Right ventricle myocardium inferior (tissue), 1 donor: ENCODE measurements at places on chromosomes 11 and 22. TPM values are rescaled to one million over a fixed set of nuclear protein-coding genes. Genes with fewer than 3 reads are reported as not detected.

DNA sequence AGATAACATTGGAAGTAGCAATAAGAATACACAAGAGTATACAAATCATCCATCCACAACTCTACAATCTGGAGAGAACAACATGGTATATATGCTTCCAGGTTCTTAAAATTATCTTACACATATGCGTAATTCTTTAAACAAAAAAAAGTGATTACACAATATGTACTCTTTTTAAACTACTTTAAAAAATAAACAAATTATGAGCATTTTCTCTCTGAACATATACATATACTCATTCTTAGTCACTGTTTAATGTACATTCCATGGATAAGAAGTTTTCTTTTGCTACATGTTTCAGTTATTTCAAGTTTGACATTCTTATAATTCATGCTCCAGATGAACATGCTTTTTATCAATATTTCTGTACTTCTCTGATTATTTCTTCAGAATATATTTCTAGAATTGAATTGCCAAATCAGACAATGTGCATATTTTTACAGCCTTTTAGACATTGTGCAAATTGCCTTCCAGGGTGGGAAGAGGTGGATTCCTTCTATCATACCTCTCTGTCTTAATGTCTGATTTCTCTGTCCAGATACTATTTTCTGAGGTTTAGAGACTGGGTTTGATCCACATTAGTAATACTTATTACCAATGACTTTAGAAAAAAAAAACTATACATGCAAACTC is 551.6 kb downstream of the METTL15 start:
- DNase-seq: no peak

GRCh38 chr11:109425554-109425953 is 3.6 kb downstream of the C11orf87 start:
- DNase-seq: no peak

- no peak for DNase-seq
These were observed 1069.4 kb downstream of the NTM start for GRCh38 chr11:132439711-132440255.

DNA sequence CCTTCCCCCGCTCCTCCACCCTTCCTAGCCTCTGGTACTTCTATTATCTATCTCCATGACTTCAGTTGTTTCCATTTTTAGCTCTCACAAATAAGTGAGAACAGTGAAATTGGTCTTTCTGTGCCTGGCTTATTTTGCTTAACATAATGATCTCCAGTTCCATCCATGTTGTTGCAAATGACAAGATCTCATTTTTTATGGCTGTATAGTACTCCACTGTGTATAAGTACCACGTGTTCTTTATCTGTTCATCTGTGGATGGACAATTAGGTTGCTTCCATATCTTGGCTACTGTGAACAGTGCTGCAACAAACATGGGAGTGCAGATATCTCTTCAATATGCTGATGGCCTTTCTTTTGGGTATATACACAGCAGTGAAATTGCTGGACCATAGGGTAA is 6.9 kb upstream of the ABCC8 start:
- no peak for DNase-seq

DNA sequence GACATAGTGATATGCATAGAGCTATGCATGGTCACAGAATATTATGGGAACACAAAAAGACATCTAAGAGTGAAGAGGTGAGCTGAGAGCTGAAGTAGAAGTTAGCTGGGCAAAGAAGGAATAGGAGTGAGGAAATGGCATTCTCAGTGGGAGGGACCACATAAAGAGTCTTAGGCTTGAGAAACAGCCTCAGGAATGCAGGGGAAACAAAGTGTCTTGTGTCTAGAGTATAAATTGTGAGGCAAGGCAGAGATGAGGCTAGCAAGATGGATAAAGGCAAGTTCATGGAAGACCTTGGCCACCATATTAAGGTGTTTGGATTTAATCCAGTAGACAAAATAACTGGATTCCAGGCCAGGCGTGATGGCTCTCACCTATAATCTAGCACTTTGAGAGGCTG is 40.6 kb upstream of the CRTAM start:
- no peak for DNase-seq

GRCh38 chr11:63813563-63814382 is 517 bp downstream of the SPINDOC start:
- peak; percentile 73 for DNase-seq

DNA sequence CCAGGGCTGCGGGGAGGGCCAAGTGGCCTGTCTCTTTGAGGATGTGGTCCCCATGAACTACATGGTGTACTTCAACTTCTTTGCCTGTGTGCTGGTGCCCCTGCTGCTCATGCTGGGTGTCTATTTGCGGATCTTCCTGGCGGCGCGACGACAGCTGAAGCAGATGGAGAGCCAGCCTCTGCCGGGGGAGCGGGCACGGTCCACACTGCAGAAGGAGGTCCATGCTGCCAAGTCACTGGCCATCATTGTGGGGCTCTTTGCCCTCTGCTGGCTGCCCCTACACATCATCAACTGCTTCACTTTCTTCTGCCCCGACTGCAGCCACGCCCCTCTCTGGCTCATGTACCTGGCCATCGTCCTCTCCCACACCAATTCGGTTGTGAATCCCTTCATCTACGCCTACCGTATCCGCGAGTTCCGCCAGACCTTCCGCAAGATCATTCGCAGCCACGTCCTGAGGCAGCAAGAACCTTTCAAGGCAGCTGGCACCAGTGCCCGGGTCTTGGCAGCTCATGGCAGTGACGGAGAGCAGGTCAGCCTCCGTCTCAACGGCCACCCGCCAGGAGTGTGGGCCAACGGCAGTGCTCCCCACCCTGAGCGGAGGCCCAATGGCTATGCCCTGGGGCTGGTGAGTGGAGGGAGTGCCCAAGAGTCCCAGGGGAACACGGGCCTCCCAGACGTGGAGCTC is 13.5 kb downstream of the ADORA2A start:
- DNase-seq: no peak

- no peak for DNase-seq
These were observed 3.3 kb upstream of the DGCR8 start for GRCh38 chr22:20076627-20077172.

DNA sequence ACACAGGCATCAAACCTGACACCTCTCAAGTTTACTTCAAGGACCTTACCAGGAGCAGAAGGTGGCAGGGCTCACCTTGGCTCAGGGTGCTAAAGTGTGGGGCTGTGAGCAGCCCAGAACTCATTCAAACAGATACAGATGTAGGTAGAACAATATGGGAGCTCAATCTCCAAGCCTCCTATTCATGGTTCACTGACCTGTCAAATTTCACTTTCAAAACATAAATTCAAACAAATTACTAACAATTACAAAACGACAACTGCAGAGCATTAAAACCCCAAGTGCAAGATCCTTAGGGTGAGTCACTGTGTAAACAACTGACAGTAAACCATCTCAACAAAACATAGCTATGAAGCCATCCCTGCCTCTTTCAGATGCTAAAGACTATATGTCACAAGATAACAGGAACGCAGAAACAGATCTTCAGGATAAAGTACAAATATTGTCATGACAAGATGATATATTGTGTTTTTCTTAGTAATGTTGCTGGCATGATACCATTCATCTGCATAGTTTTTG is 303.5 kb upstream of the ANO3 start:
- DNase-seq: no peak

- DNase-seq: no peak
These were observed 26.2 kb downstream of the DNHD1 start for GRCh38 chr11:6523253-6523652.

- no peak for DNase-seq
These were observed 17.7 kb downstream of the CYTH4 start for GRCh38 chr22:37299969-37300509.

GRCh38 chr22:29580200-29580810 is 608 bp downstream of the NIPSNAP1 start:
- no peak for DNase-seq

DNA sequence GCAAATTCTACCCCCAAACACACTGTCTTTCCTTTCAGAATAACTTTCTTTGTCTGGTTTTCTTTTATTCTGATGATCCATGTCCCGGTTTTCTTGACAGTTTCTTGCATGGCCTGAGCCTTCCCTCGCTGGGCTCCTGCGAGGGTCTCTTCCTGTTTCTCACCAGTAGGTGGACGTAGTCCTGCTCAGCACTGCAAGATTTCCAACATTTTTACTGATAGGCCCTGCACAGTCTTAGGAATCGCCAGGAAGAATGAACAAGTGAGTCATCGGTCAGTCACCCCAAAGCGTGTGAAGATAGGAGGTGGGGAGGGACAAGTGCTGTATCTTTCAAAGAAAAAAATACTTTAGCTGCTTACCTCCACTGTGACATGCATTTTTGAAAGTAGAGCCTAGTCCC is 16.9 kb upstream of the KIRREL3 start:
- DNase-seq: no peak

DNA sequence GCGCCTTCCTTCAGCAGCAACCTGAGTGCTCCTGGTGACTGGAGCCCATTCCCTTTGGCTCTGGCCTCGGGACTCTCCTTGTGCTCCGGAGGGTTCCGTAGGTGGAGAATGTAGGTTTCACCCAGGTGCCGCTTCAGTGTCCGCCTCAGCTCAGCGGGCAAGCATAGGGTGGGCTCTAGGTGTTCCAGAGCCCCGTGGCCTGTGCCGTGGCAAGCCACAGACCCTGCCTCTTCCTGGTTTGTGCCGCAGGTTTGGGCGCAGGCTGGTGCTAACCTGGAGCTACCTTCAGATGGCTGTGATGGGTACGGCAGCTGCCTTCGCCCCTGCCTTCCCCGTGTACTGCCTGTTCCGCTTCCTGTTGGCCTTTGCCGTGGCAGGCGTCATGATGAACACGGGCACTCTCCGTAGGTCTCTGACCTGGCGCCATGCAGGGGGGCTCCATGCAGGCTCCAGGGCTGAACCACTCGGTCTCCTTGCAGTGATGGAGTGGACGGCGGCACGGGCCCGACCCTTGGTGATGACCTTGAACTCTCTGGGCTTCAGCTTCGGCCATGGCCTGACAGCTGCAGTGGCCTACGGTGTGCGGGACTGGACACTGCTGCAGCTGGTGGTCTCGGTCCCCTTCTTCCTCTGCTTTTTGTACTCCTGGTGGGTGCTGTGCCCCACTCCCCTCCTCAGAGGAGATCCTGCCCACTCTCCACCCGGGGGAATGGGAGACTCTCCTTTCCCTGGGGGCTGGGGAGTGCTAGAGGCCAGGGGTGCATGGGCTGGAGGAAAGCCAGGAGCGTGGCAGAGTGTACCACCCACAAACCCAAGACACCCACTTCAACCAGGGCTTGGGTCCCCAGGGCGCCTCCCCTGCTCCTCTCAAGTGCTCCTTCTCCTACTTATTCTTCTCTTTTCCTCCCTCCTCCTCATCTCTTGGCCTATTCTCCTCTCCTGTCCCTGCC is 2.4 kb downstream of the SLC22A12 start:
- peak; percentile 61 for DNase-seq

GRCh38 chr11:113240790-113241635 is 73.4 kb upstream of the TTC12 start:
- DNase-seq: no peak

- DNase-seq: no peak
These were observed 6.9 kb upstream of the LRRC32 start for GRCh38 chr11:76677458-76677765.

DNA sequence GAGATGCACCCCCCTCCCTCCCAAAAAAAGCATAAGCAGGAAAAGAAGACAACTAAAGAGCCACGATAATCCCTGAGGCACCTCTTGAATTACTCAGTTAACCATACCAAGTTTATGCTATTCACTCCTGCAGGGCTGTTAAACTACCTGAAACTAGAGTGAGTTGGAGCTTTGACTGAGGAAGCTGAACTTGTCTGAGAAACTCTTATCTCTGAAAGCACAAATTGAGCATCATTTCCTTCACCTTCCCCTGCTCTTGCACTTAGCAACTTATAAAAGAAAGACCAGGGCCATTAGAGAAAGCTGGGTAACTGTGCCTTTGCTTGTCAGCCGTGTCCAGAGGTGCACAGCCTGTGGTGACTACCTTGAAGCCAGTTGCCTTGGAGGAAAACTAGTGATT is 745.6 kb downstream of the NELL1 start:
- DNase-seq: no peak

DNA sequence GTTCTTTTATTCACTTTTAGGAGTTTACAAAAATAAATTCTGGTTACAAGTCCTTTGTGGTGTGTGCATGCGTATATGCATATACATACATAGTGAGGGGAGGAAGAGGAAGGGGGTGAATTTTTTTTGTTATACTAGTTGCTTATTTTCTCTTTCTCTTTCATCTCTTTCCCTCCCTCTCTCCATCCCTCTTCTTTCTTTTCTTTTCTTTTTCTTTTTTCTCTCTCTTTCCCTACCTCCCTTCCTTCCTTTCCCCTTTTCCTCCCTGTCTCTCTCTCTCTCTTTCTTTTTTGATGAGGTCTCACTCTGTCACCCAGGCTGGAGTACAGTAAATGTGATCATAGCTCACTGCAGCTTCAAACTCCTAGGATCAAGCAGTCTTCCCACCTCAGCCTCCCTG is 14.1 kb downstream of the PPP6R2 start:
- DNase-seq: no peak

GRCh38 chr11:35740061-35740799 is 77.7 kb downstream of the TRIM44 start:
- no peak for DNase-seq

DNA sequence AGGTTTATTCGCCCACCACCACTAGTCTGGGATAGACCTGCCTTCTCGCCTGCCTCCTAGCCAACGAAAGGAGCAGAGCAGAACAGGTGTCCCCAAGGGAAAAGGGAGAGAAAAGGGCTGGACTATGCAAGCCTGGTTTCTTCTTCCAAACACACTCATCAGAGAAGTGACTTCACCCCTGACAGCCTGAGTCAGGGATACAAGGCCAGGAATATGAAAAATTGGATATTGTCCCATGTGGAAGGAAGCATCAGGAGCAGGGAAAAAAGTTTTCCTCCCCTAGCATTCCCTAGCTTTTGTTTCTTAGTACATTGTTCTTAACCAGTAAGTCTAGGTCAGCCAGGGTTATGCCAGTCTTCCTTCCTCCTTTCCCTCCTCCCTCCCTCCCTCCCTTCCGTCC is 56.9 kb upstream of the TNRC6B start:
- no peak for DNase-seq

Gene WNT7B
- total RNA-seq: not detected

Gene GGTLC2
- not detected for total RNA-seq

Gene IGF2
- 80.9 TPM for total RNA-seq

Gene SIK2
- 15.9 TPM for total RNA-seq

Gene ACTN3
- total RNA-seq: not detected

Gene MRGPRG
- not detected for total RNA-seq

Gene ADAMTS15
- 45.6 TPM for total RNA-seq

Gene KRTAP5-1
- not detected for total RNA-seq

Gene TSSK2
- total RNA-seq: not detected

Gene HPX
- total RNA-seq: not detected

Gene KCNJ1
- not detected for total RNA-seq

Gene C11orf97
- total RNA-seq: not detected

Gene ADORA2A
- 4.3 TPM for total RNA-seq

Gene KRTAP5-2
- total RNA-seq: not detected

Gene SPDYC
- not detected for total RNA-seq

Gene MS4A1
- total RNA-seq: not detected

Gene RCN1
- 32.0 TPM for total RNA-seq

Gene SMCO4
- total RNA-seq: 45.3 TPM

Gene OR10A2
- total RNA-seq: not detected

Gene IGLL1
- total RNA-seq: not detected

Gene TBX1
- 3.6 TPM for total RNA-seq

Gene CHID1
- total RNA-seq: 49.4 TPM

Gene NAALADL1
- 3.4 TPM for total RNA-seq
